ENCODE measurements at places on chromosomes 7 and 10. TPM values are rescaled to one million over a fixed set of nuclear protein-coding genes. Genes with fewer than 3 reads are reported as not detected.

- DNase-seq = no peak
- H3K27ac ChIP-seq = no peak overlapping the region
- H3K4me1 ChIP-seq = no peaks in the 10 kb centered on the region
- H3K36me3 ChIP-seq = no peaks in the 10 kb centered on the region
- no peak overlapping the region for H3K4me3 ChIP-seq
Measured at GRCh38 chr7:132109769-132110168, 466.5 kb downstream of the PLXNA4 start.

- no peak overlapping the region for H3K27ac ChIP-seq
- H3K36me3 ChIP-seq = no peaks in the 10 kb centered on the region
- DNase-seq = no peak
- no peaks in the 10 kb centered on the region for H3K27me3 ChIP-seq
Measured at GRCh38 chr7:100489824-100490223, 6.1 kb downstream of the NYAP1 start.

GRCh38 chr10:132984801-132985545, 42.6 kb upstream of the CFAP46 start:
- no peak overlapping the region for H3K4me3 ChIP-seq
- H3K4me1 ChIP-seq = no peaks in the 10 kb centered on the region
- H3K36me3 ChIP-seq = no peaks in the 10 kb centered on the region
- H3K27ac ChIP-seq = no peak overlapping the region
- H3K27me3 ChIP-seq = no peaks in the 10 kb centered on the region

- no peak overlapping the region for H3K4me3 ChIP-seq
- peaks cover 7% of the 10 kb centered on the region for H3K4me1 ChIP-seq
- no peaks in the 10 kb centered on the region for H3K27me3 ChIP-seq
- H3K27ac ChIP-seq = no peak overlapping the region
Measured at GRCh38 chr7:85529201-85529600, 342.3 kb upstream of the SEMA3D start.

The DKK1 gene
- total RNA-seq = 2.3 TPM

The ZNF425 gene
- 4.2 TPM for total RNA-seq

DNA sequence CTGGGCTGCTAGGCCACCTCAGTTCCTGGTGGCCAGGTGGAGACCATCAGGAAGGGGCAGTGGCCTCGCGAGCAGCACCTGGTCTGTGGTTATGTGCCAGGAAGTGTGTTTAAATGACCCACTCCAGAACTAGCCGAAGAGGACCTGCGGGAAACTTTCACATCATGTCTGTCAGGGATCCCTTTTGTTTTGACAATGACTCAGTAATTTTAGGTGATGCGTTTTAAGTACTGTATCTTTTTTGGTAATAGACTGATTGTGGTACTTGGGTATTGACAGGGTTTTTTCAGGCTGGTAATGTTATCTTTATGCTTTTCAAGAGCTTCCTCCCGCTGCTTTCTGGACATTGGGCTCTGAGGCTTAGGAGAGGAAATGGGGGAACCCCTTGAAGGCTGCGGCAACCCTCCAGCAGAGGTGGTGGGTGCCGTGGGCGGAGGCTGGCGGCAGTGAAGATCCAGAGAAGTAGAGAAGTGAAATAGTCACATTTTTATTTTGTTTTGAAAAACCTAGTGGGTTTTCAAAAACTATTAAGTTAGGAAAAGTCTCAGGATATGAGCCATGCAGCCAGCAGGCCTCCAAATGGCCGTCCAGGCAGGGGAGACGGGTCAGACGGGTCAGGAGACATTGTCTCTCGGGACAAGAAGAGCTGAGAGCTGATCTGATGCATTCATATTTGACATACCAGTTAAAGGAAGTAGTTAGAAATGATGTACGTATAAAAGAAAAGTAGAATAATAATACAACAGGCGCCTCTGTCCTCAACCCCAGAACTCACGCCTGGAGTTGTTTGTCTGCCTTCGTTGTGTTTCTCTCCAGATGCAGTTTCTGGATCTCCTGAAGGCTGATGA, 27.7 kb downstream of the PPP2R2D start:
- H3K27ac ChIP-seq = no peak overlapping the region
- DNase-seq = no peak
- H3K4me1 ChIP-seq = peaks cover 59% of the 10 kb centered on the region
- no peaks in the 10 kb centered on the region for H3K27me3 ChIP-seq

DNA sequence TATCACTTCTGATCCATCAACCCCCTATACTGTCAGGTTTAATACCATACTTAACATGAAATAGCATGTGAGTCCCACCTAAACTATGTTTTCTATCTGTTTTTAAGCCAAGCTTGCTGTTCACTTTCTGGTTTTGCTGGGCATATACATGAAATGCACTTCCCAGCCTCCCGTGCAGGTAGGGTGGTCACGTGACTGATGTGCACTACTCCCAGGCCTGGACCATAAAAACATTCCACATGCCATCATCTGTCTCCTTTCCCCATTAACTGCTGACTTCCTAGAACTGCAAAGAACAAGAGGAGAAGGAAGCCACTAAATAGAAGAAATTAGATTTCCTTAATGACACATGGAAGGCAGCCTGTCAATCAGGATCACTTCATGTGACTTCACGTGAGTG, 40.1 kb upstream of the CALD1 start:
- H3K27ac ChIP-seq = no peak overlapping the region
- no peak overlapping the region for H3K4me3 ChIP-seq
- peaks cover 37% of the 10 kb centered on the region for H3K4me1 ChIP-seq

DNA sequence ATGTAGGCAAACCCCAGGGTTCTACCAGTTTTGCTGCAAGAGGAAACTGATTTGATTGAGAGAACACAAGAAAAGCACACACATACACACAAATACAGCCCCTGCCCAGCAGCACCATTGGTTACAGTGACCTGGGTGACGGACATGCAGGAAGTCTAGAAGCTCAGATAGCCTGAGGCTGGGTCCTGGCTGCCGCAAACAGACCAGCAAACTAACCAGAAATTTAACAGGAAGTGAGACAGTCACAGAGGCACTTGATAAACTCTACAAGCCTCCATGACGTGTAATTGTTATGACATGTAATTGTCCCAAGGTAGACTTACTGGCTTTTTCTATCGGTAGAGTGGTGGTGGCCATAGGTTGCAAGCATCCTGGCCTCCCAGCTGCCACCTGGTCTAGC, 58.9 kb downstream of the PRKAR2B start:
- H3K4me3 ChIP-seq = no peak overlapping the region
- H3K36me3 ChIP-seq = no peaks in the 10 kb centered on the region
- H3K27ac ChIP-seq = no peak overlapping the region
- H3K4me1 ChIP-seq = no peaks in the 10 kb centered on the region
- DNase-seq = no peak

DNA sequence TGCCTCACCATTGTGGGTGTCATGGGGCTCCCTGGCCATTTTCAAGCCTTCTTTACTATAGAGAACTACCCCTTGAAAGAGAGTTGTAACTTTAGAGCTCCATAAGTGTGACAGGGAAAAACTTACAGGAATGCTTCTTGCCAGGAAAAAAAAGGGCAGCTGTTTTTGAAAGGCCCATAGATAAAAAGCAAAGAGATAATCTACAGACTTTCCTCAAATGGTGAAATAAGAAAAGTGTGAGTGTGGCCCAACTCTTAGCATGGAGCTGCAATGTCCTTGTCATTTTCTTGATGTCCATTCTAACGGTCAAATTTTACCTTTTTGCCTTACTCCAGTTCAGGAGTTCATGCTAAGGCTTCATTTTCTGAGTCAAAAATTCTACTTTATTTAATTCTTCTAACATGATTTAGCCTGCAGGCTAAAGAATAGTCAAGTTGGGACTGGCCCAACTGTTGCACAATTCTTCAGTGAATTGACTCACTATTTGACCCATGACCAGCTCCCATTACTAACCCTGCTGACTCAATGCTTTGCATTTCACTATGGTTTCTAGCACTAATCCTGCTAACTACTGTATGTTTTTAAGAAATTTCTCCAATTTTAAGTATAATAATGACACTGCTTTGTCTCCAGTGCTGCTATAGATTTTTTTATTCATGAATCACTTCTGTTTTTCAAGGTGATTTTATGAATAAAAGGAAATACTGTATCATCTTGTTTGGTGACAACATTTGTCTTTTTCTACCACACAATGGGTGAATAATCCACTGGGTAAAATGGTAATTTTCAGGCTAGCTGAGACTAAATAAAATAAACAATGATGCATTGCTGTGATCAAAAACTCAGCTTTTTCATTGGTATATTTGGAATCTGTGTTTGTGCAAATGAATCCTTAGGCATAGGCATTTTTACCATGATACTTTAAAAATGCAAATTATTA, 41.4 kb upstream of the SGCE start:
- H3K27me3 ChIP-seq = no peaks in the 10 kb centered on the region
- H3K4me3 ChIP-seq = no peak overlapping the region
- no peaks in the 10 kb centered on the region for H3K36me3 ChIP-seq
- peaks cover 19% of the 10 kb centered on the region for H3K4me1 ChIP-seq
- DNase-seq = peak; percentile 35
- H3K27ac ChIP-seq = peak overlapping the region; percentile 82

The SPDYE8 gene
- total RNA-seq = not detected

DNA sequence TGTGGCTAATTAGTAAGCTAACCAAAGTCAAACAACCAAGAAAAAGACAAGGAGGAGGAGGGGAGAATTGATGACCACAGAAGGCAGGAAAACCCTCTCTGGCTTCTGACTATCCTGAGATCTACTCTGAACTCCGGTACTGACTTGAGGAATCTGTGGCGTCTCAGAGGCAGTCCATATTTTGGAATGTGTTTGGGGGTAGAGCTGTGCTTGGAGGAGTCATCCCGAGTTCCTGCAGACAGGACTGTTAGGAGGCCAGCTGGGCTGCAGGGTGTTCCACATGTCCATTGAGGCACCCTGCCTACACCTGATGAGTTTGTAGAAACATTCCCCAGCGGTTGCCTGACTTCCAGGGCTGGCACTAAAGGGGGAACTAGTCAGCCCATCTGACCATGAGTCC, 91.6 kb downstream of the PLCE1 start:
- H3K27me3 ChIP-seq = no peaks in the 10 kb centered on the region
- no peak overlapping the region for H3K27ac ChIP-seq
- no peak overlapping the region for H3K4me3 ChIP-seq

- H3K4me1 ChIP-seq = no peaks in the 10 kb centered on the region
- H3K27me3 ChIP-seq = no peaks in the 10 kb centered on the region
- no peak overlapping the region for H3K4me3 ChIP-seq
Measured at GRCh38 chr7:27970350-27970749, 210.2 kb downstream of the JAZF1 start.
